Naive thymus-derived CD4-positive, alpha-beta T cell (primary cell): ENCODE measurements at places on chromosomes 6 and 20. TPM values are rescaled to one million over a fixed set of nuclear protein-coding genes. Genes with fewer than 3 reads are reported as not detected.

DNA sequence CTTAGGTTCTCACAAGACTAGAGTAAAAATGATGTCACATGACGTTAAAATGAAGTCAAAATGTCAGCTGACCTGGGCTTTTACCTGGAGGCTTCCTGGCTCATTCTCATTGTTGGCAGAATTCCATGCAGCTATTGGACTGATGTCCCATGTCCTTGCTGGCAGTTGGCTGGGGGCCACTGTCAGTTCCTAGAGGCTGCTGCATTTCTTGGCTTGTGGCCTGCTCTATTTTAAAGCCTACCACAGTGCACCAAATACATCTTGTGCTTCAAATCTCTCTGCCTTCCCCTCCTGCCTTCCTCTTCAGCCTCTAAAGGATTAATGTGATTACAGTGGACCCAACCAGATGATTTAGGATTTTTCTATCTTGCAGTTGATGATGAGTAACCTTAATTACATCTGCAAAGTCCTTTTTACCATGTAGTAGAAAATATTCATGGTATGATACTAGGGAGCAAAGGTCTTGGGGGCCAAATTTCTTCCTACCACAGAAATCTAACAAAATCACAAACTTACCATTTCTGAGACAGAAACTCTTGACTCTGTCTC is 81.9 kb downstream of the FIG4 start:
- no peak for DNase-seq

- DNase-seq = no peak
Observed at GRCh38 chr20:49526056-49526455, 41.9 kb downstream of the PTGIS start.

DNA sequence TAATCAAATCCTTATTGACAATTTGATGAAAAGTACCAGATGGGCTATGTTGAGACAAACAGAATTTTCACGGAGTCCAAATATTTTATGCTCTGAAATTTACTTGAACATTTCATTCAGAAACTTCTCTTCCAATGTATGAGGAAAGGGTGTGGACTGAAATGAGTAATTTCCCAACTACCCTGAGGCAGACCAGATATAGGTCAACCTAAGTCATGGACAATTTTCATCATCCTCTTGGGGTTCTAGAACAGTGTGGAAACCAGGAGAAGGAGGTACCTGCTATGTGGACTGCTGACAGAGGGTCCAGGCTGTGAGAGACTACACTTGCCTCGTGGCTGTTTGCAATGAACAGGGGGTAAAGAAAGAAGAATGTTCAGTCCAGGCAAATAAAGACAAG is 323.0 kb downstream of the ESR1 start:
- no peak for DNase-seq

DNA sequence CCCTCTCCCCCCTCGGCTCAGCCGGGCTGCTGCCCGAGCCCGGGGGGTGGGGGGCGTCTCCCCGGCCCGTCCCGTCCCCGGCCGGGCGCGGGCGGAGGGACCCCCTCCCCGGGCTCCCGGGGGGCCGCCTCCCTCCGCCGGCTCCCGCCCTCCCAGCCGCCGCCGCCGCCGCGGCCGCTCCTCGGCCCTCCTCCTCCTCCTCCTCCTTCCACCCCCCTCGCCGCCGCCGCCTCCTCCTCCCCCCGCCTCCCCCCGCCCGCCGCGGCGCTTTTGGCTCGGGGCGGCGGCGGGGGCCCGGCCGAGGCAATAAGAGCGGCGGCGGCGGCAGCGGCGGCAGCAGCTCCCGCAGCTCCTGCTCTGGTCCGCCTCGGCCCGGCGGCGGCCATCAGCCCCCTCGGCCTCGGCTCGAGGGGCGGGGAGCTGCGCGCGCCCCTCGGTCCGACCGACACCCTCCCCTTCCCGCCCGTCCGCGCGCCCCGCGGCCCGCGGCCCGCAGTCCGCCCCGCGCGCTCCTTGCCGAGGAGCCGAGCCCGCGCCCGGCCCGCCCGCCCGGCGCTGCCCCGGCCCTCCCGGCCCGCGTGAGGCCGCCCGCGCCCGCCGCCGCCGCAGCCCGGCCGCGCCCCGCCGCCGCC is 38.7 kb downstream of the GNAS start:
- DNase-seq = peak; percentile 72

DNA sequence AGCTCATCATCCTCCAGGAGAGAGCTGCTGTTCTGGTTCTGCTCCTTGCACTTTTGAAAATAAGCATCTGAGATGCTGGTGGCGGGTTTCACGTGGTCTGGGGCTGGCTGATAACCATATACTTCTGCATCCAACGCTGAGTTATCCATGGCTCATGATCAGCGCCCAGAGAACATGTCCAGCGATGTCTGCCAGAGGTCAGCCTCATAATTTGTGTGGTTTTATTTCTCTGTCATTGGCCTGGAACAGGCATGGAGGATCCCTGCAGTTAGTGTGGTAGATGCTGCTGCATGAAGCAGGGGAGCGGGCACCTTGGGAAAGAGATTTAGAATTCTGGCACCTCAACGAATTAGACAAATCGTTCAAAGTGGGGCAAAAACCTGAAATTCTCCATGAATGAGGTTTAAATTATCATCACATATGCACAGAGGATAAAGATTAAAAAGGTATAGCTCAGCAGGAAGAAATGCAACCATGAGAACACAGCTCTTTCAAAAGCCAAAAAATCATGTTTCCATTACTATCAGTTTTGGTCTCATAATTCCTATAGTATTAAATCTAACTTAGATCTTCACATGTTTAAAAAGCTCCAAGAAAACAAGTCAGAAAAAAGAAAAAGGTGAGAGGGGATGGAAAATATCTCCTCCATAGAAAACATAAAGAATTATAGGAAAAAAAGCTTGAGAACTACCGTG is 157.2 kb downstream of the SOD2 start:
- no peak for DNase-seq

DNA sequence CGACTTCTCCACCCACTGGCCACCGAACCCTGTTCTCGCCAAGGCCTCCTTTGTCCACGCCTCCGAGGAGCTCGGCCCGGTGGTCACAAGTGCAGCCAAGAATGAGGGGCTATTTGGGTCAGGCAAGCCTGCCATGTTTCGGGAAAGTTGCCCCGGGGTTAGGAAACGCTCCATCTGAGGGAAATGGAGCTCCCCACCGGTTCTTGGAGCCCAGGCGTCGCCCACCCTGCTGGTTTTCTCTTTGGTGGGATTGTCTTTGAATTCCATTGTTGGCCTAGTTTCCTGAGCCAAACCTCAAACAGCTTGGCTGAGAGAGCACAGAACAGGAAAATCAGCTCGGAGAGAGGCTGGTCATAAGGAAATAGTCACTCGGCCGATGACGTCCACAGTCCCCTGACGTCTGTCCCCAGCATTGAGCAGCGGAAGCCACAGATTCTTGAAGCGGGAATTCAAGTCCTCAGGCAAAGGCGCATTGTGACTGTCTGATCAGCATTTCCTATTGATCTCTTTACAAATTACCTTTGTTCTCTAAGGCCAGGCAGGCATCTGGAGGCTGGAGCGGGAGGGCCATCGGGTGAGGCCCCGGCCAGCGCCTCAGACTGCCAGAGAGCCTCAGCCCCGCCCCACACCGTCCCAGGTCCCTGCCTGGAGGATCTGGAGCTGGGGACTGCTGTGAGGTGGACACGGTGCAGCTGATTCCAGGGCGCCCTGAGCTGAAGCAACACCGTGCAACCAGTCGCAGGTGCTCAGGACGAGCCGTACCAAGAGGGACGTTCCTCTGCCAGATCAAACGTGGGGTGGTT is 138.6 kb downstream of the DLL1 start:
- DNase-seq = no peak

The RREB1 gene
- 10.0 TPM for polyA plus RNA-seq

The SPATA25 gene
- not detected for polyA plus RNA-seq

The MPIG6B gene
- 0.20 TPM for polyA plus RNA-seq
